ENCODE measurements at places on chromosomes 1 and 21. TPM values are rescaled to one million over a fixed set of nuclear protein-coding genes. Genes with fewer than 3 reads are reported as not detected.

GPR3 gene
- 0.55 TPM for total RNA-seq

AKNAD1 gene
- total RNA-seq: not detected

RCOR3 gene
- 34.1 TPM for total RNA-seq

FCER1G gene
- 13.2 TPM for total RNA-seq

- peak; percentile 56 for DNase-seq
These were observed 69.4 kb downstream of the MEGF6 start for GRCh38 chr1:3541936-3542335.

- DNase-seq: no peak
These were observed 443.5 kb upstream of the B3GALT2 start for GRCh38 chr1:193629875-193630274.

GRCh38 chr1:212674872-212675271, 24.8 kb downstream of the BATF3 start:
- DNase-seq: no peak

DNA sequence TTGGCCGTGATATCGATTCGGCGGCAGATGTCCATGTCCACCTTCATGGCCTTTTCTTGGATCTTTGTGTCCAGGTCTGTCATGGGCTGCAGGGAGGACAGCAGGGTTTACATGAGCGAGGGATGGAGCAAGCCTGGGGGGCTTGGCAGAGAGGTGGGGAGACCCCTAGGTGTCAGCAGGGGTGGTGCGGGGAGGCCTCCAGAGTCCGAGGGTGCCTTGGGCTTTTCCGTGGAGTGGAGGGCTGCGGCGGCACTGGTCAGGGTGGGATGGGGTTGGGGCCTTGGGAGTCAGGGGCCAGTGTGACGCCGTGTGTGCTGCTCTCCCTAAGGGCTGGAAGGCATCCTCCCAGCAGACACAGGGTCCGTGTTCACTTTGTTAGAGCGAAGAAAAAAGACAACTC, 16.1 kb upstream of the ALDH4A1 start:
- DNase-seq: no peak

GRCh38 chr1:203028784-203029553, 2.7 kb downstream of the PPFIA4 start:
- DNase-seq: no peak

DNA sequence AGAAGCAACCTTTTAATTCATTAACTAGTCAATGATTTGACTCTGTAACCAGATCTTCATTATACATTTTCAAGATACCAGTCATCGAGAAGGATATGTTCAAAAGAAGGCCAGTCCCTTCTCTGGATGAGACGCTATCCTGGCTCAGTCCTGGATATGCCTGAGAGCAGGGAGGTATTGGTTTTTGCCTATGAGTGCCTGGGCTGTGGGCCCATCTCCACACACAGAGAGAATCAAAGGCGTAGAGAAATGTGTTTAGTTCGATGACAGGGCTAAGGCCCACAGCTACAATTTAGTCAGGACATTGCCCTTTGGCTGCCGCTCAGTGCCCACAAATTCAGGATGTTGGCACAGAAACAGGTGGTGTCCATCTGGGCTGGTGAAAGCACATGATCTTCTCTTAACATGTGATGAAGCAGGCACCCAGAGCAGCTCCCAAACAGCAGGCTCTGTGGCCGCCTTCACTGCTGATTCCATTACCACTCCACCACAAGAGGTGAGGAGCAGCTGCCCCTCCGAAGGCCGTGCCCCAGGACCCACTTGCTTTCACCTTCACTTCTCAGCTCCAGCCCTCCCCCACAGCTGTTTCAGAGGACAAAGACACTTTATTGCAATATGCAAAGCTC, 24.7 kb downstream of the ACKR1 start:
- no peak for DNase-seq

DNA sequence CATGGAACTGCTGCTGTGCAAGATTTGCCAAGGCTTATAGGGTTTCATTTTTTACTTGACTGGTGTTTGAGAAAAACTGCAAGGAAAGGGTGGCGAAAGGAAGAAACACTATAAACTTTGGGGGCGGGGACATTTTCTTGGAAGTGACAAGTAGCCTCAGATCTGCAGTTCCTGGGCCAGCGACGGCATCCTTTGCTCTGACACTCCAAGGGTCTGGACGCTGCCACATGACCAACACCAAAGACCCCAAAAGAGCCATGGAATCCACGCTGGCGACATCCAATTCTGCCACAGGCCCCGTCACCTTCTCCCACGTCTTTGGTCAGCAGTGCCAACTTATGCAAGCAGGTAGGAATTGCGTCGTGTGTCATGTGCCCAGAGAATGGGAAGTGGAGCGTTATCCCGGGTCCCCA, 193.4 kb downstream of the PRDM2 start:
- no peak for DNase-seq

Measured in uterus (tissue), 4 donors.